ENCODE measurements at places on chromosomes 1 and 21.
A peak's percentile ranks its signal among the peaks of the same experiment; 100 is the strongest.

DNA sequence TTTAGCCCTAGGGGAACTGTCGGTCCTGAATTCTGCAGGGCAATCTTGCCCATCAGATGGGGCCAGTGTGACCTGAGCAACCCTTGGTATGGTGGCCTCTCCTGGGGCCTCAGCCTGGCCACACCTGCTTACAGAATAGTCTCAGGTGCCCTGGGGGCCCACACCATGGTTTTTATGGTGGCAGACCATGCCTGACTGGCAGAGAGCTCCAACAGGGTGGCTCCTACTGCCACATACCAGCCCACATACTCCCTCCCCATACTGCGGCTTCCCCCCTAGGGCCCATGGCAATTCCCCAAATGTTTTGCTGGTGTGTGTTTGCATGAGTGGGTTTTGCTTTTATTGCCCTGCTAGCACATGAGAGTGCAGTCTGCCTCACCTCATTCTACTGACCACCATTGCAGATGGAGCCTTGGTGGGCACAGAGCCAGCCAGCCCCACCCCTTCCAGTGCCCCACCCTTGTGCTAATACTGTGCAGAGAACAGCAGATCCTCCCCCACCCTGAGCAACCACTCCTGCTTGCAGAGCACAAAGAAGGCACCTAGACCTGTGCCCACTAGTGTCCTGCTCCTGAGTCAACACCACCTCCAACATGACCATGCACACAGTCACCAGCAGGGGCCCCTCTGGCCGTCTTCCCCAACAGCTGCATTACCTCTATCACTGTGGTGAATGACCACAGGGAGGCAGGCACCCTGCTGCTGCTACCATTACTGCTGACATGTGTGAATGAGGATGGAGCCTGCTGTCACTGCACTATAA, 86.8 kb downstream of the GDAP2 start:
- no peak for DNase-seq

GRCh38 chr1:206699000-206699586, 14.4 kb downstream of the MAPKAPK2 start:
- DNase-seq, result no peak

DNA sequence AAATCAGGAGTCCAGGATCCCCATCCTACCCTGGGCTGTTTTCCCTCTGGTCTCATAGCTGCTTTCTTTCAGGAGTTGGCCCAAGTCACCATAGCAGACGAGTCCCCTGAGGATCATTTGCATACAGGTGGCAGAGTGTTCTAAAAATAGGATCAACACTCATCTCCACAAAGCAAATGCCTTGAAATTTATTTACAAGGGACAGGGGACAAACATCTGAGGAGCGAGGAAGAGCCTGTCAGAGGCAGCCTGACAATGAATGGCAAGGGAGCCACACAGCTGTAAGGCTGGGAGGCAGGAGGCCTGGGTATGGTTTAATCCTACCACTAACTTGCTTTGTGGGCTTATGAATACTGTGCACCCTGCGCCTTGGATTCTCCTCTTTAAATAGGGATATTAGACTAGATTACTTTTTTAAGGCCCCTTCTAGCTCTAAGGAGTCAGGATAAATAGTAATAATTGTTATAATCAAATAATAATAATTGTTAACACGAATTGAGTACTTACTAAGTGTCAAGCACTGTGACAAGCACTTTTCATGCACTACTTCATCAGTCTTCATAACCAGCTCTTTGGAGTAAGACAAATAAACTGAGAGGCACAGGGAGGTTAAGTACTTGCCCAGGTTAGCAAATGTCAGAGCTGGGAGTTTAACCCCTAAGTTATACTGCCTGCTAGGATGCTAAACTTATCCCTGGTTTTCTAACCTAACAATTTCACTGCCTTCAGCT, 34.5 kb downstream of the RAB3B start:
- DNase-seq, result no peak

DNA sequence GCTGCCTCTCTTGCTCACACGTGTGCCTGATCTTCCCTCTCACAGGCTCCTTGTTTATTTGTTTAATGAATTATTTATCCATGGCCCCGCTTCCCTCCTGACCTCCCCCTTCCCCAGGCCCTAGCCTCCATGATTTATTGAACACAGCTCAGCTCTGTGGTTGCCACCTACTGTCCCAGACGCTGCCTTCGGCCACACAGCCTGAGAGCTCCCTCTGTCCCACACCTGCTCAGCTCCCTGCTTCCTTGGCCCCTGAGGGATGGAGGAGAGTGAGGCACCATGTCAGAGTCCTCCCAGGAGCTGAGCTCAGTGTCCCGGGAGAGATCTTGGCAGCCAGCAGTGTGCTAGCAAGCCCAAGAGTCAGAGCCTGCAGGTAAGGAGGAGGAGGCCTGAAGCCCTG, 3.1 kb upstream of the EFNA3 start:
- no peak for DNase-seq

DNA sequence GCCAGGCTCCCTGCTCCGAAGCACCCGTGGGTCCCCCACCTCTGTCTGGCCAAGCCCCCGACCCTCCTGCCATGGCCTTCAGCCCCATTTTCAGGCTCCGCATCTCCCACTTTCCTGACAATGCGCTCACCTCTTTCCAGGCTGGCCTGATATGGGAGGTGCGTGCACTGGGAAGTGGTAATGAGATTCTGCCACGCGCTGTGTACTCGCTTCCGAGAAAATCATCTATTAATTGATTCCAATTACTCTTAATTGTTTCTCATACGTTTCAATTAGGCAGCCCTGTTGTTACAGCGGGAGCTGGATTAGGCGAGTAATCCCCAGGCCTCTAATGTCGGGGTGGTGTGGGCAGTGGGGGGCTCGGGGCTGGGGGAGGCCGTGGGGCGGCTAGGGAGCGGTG, 122.4 kb upstream of the ARHGEF16 start:
- no peak for DNase-seq

- DNase-seq, result peak; percentile 5
Observed at GRCh38 chr1:241647658-241648057, 4.4 kb upstream of the WDR64 start.

DNA sequence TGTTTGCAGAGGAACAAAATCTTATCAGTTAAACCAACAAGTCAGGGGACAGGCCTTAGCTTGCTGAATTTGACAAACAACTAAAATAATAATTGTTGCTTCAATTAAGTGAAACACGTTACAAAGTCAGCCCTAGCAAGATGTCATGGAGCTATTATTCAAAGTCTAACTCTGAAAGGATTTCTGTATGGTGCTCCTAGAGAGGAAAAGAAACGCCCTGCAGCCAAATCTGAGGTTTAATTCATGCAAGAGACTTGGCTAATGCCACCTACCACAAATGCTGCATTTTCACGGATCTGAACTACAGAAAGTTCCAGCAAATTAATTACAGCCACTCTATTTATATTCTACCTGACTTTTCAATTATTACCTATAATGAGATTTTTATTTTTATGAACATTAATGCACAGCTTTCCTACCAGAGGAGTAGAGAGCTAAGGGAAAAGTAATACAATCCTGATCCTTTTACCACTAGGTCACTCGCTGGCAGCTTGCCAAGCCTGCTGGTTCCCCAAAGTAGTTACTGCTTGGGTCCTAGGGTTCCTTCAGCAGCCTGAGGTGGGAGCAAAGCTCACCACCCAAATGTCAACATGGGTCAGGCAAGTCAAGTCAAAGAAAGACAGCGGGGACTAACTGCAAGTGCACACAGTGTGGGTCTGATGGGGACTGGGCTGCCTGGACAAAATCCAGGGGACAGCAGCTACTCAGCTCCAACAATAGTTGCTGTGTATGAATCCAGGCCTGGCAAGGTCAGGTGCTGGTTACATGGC, 8.5 kb downstream of the COLGALT2 start:
- DNase-seq, result no peak

DNA sequence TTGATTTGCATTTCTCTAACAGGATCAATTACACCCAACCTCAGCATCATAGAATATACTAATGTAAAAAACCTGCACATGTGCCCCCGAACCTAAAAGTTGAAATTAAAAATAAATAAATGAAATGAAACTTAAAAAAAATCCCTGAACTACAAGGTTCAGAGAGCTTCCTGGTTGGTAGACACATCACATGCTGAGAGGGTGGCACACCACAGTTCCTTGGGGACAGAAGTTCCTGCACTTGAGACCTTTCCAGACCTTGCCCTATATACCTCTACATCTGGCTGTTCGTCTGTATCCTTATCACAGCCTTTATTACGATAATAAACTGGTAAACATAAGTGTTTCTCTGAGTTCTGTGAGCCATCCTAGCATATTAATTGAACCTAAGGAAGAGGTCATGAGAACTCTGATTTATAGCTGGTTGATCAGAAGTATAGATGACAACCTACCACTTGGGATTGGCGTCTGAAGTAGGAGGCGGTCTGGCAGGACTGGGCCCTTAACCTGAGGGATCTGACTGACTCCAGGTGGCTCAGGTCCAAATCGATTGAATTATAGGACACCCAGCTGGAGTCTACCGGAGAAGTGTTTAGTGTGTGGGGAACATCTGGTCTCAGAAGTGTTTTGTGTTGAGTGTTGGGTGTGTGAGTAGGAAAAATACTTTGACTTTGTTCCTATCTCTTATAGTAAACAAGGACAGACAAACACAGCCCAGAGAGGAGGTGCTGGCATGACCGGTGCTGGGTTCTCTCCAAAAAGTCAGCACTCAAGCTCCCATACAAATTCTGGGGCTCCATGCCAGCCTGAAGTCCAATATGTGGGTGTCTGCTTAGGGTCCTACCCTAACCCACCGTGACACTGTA, 19.0 kb downstream of the C1orf115 start:
- DNase-seq, result no peak

GRCh38 chr1:47901001-47901575, 96.1 kb downstream of the TRABD2B start:
- no peak for DNase-seq
